Endodermal cell (in vitro differentiated cells): ENCODE measurements at places on chromosomes 2 and 18. TPM values are rescaled to one million over a fixed set of nuclear protein-coding genes. Genes with fewer than 3 reads are reported as not detected.

- H3K36me3 ChIP-seq = peaks cover 80% of the 10 kb centered on the region
- H3K27me3 ChIP-seq = no peaks in the 10 kb centered on the region
- no peak overlapping the region for H3K27ac ChIP-seq
- no peak for DNase-seq
- no peaks in the 10 kb centered on the region for H3K4me1 ChIP-seq
Measured at GRCh38 chr18:12345491-12346239, 31.4 kb downstream of the AFG3L2 start.

- peaks cover 6% of the 10 kb centered on the region for H3K4me1 ChIP-seq
- DNase-seq = peak; percentile 80
- peaks cover 28% of the 10 kb centered on the region for H3K27me3 ChIP-seq
- no peaks in the 10 kb centered on the region for H3K36me3 ChIP-seq
- H3K27ac ChIP-seq = peak within 1 kb of the TSS; percentile 74
- peak within 1 kb of the TSS; percentile 85 for H3K4me3 ChIP-seq
Measured at GRCh38 chr18:13218368-13218991, at the start of gene LDLRAD4. Gene LDLRAD4, plus strand, starts transcription at chr18:13218760.

DNA sequence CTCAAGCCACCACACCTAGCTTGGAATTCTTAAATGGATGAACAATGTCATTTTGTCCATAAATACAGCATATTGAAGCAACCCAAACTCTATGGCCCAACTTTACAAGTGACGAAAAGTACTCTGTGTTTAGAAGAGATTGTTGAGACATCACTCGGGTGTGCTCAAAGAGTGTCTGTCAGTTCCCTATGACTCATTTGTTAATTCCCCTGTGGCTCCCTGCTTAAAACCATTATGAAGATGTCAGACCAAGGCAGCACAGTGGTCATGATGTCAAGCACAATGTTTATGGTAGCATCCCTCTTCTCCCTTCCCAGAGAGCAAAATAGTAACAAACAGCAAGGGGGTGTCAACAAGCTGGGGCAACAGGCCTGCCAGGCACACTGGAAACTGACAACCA lies 3.0 kb downstream of the LYG1 start:
- no peaks in the 10 kb centered on the region for H3K36me3 ChIP-seq
- no peak overlapping the region for H3K4me3 ChIP-seq
- DNase-seq = no peak
- H3K27ac ChIP-seq = no peak overlapping the region
- H3K4me1 ChIP-seq = no peaks in the 10 kb centered on the region

- H3K27me3 ChIP-seq = no peaks in the 10 kb centered on the region
- H3K36me3 ChIP-seq = no peaks in the 10 kb centered on the region
- H3K27ac ChIP-seq = no peak overlapping the region
Measured at GRCh38 chr2:15040429-15041084, 408.0 kb downstream of the LRATD1 start.

DNA sequence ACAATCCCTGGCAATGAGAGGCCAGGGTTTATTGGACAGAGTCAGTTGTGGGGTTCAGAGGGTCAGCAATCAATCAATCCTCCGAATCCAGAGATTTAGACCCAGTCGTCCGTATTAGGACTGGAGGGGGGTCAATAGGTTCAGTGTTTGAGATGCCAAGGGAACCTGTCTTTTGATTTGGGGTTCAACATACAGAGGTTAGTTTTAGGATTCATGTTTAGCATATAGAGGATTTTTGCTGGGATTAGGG lies 292 bp downstream of the GMPPA start:
- peaks cover 43% of the 10 kb centered on the region for H3K27me3 ChIP-seq
- peaks cover 4% of the 10 kb centered on the region for H3K36me3 ChIP-seq
- no peak overlapping the region for H3K27ac ChIP-seq
- no peak for DNase-seq

DNA sequence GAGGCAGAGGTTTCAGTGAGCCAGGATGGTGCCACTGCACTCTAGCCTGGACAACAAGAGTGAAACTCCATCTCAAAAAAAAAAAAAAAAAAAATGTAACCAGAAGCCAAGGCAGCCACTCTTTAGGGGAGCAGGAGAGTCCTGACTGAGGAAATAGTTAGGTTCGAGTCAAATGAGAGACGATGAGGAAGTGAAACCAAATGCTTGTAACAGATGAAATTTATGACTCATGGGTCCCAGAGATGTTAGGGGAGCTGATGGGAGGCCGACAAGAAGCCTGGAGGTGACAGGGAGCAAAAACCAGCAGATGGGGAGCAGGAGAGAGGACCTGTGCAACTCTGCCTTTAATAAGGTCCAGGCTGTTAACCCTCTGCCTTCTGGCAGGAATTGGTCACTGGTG lies 756.1 kb upstream of the DDX18 start:
- H3K4me3 ChIP-seq = no peak overlapping the region
- no peak overlapping the region for H3K27ac ChIP-seq
- H3K4me1 ChIP-seq = no peaks in the 10 kb centered on the region
- no peaks in the 10 kb centered on the region for H3K27me3 ChIP-seq
- DNase-seq = no peak

DNA sequence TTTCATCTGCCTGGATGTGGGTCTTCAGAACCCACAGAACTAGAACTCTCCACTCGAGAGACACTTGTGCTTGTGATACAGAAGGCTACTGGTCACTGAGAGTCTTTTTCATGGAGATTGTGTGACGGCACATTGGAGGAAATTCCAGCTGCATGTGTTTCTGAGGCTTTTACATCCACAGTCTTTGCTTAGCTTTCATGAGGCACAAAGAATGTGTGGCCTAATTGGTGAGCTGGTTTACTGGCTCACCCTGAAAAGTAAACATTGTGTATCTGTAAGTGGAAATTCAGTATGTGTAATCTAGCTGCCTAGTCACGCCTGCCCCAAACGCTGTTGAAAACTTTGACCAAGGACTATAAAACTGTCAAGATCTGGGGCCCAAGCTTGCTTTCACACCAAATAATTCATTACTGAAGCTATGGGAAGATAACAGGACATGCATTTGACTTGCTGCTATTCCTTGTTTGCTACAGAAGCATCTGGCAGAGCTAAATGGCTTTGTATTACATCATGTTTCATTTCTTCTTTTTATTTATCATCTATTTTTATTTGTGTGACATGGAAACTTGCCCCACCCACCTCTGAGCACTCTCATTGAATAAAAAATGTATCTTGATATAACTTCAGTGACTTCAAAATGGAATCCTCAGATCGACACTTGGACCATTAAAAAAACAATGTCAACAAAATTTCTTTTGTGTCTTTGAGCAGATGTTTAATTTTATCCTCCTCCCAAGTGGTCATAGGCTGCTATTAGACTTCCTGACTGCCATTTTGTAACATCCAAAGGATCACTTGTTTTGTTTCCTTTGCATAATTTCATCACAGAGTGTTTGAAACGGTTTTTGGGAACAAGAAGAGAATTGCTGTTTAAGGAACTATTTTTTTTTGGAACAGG lies 80.2 kb downstream of the EFEMP1 start:
- no peak overlapping the region for H3K4me3 ChIP-seq
- DNase-seq = no peak
- no peak overlapping the region for H3K27ac ChIP-seq
- no peaks in the 10 kb centered on the region for H3K36me3 ChIP-seq
- no peaks in the 10 kb centered on the region for H3K27me3 ChIP-seq

- H3K36me3 ChIP-seq = no peaks in the 10 kb centered on the region
- peak; percentile 84 for DNase-seq
- peaks cover 13% of the 10 kb centered on the region for H3K4me1 ChIP-seq
- H3K4me3 ChIP-seq = peak overlapping the region; percentile 83
- peaks cover 16% of the 10 kb centered on the region for H3K27me3 ChIP-seq
Measured at GRCh38 chr2:118223992-118224894, 136.0 kb downstream of the INSIG2 start.

Gene MYO5B
- total RNA-seq = 11.6 and 16.8 TPM in 2 replicates

Gene VRK2
- 25.7 to 33.3 TPM (median 31.4 TPM) in 3 replicates for total RNA-seq

Gene RNF152
- total RNA-seq = 81.8 and 90.8 TPM in 2 replicates

Gene SLC35F6
- total RNA-seq = 23.2 and 24.8 TPM in 2 replicates

Gene CDKL4
- total RNA-seq = not detected in 3 replicates
